AML-193 (cell line): ENCODE measurements at places on chromosomes 2 and 18.

- no peak for DNase-seq
Measured at GRCh38 chr2:44190526-44190925, 21.9 kb downstream of the PPM1B start.

- peak; percentile 54 for DNase-seq
Measured at GRCh38 chr2:109128048-109128615, 873 bp upstream of the SH3RF3 start.

- DNase-seq, result no peak
Measured at GRCh38 chr2:4832642-4833041, 859.5 kb upstream of the SOX11 start.

DNA sequence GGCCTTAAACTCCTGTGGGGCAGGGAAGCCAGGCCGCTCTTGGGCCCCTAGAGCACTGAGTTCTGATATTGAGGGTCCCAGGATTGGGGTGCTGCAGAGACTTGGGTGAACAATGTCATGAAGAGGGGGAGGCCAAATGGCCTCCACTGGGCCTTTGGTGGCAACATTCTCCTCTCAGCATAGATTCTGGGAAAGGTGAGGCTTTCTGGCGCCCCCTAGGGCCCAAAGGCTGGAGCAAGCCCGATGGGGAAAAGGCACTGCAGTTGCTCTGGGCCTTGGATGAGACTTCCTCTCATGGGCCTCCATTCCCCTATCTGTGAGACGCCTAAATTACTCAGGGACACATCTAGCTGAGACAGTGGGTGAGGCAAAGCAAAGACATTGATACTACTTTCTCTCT lies 84.8 kb downstream of the ACAA2 start:
- DNase-seq, result peak; percentile 22

DNA sequence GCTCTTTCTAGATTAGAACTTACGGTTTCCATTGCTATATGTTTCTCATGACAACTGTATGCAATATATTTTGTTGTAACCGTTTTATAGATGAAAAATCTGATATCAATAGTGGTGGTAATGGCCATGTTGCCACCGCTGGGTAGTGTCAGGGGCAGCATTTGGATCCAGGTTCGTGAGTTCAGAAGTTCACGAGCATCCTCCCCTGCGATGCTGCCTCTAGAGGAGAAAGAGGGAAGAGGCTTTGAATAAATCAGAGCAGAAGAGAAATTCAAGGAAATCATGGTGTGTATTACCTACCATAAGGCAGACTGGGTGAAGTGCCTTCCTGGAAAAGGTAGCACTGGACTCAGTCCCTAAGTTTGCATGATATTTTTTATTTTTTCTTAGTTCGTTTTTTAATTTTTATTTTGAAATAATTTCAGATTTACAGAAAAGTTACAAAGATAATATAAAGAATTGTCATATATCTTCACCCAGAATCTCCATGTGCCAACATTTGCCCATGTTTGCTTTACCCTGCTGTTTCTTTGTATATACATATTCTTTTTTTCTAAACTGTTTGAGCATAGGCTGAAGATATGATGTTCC lies 3.3 kb upstream of the ZBTB7C start:
- no peak for DNase-seq

GRCh38 chr2:189492451-189492850 lies 51.2 kb downstream of the WDR75 start:
- DNase-seq, result no peak

DNA sequence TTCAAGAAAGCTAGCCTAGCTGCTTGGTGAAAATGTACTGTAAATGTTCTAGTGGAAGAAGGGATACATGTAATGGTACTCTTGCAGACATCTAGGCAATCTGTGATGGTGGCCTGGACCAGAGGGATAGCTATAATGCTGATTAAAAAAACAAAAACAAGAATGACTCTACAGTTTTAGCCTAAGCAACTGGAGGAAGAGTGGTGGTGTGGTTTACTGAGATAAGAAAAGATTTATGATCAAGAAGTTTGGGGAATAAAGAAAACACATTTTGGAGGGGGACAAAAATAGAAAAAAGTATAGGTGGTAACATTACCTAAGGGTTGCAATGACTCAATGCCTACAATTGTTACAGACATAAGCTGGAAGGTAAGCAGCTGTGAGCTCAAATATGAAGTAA lies 1080.7 kb upstream of the CELF4 start:
- DNase-seq, result no peak

- no peak for DNase-seq
Measured at GRCh38 chr18:39297225-39297624, 1731.6 kb upstream of the CELF4 start.

GRCh38 chr2:10990561-10991111 lies 78.9 kb downstream of the KCNF1 start:
- DNase-seq, result no peak

GRCh38 chr2:46334389-46335271 lies 37.4 kb downstream of the EPAS1 start:
- DNase-seq, result no peak

- no peak for DNase-seq
Measured at GRCh38 chr2:50241282-50241681, 790.6 kb downstream of the NRXN1 start.

DNA sequence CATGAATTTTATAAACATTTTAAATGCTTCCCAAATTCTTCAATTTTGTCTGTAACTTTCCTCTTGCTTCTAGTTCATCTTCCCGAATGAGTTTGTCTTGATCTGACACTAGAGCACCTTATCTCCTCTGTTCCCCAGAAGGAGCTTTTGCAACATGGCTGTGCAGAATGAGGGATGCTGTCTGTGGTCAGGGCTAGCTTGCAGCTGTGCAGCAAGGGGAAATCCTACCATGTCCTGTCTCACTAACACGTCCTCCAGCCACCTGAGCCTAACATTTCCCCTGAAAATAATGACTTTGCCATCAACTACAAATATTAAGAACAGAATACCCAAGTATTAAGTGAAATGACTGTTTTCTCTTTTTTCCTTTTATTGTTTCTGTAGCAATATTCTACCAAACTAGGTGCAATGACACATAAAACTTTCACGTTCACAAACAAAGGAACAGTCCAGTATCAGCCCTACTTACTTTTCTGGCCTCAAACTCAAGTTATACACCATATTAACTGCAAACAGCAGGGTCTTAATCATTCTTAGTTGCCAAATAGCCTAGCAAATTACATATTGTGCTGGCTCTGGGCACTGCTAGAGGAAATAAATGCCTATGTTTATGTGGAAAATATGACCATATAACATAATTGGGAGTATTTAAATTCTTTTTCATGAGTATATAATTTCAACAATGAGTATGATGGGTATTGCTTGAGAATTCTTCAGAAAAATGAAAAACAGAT lies 423.3 kb downstream of the CMPK2 start:
- DNase-seq, result no peak

GRCh38 chr18:48263914-48264902 lies 145.0 kb downstream of the ZBTB7C start:
- DNase-seq, result no peak

GRCh38 chr2:227103583-227103982 lies 60.4 kb downstream of the COL4A4 start:
- DNase-seq, result no peak
